ENCODE measurements at places on chromosomes 11 and 22.

- no peak for DNase-seq
Observed at GRCh38 chr11:114001416-114001815, 26.5 kb downstream of the HTR3A start.

DNA sequence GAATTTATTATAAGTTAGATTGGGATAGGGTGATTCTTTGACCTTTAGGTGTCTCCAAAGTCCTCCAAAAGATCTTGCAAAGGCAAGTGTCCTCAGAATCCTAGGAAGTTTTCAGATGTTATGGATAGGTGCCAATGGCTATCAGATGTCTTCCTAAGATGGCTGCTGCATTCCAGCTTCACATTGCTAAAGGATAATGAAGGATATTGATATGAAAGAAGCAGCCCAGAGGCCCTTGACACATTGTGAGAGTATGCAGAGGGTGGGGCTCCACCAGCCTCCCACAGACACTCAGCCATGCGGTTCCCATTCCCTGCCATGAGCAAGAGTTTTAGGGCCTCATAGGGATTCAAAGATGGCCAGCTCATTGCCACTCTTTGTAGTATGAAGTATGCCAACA, 22.3 kb upstream of the GLYATL2 start:
- no peak for DNase-seq

DNA sequence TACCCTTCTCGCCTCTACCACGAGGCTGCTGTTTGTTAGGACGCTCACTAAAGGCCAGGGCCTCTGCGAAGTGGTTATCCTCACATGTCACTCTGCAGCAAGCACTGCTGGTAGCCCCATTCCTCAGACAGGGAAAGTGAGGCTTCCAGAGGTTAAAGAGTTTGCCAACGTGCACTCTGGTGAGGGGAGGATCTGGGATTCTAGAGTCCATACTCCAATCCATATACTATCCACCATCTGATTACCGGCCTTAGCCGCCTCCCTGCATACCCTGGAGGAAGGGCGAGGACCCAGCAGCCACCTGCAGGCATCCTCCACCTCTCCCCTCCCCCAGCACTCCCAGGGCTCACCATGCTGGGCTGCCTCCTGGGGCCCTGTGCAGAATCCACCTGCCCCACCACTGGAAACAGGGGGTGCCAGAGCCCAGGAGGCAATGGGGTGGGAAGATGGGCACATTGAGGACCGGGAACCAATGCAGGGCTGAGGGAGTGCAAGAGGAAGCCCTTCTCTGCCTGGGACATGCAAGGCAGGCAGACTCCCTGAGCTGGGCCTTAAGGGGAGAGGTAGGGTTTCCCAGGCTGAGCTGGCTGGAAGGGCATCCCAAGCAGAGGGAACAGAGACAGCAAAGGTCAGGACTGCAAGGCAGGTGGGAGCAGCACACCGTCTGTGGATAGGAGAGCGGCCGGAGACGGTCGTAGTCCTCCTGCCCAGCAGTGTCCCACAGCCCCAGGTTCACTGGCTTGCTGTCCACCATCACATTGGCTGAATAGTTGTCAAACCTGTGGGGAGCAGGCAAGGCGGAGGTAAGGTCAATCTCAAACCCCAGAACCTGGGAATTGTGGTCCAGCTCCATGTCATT, 11.7 kb downstream of the RAC2 start:
- no peak for DNase-seq

GRCh38 chr11:35318977-35319925, 100.1 kb downstream of the SLC1A2 start:
- no peak for DNase-seq

GRCh38 chr11:57599381-57599780, 1.9 kb downstream of the SERPING1 start:
- DNase-seq, result no peak

DNA sequence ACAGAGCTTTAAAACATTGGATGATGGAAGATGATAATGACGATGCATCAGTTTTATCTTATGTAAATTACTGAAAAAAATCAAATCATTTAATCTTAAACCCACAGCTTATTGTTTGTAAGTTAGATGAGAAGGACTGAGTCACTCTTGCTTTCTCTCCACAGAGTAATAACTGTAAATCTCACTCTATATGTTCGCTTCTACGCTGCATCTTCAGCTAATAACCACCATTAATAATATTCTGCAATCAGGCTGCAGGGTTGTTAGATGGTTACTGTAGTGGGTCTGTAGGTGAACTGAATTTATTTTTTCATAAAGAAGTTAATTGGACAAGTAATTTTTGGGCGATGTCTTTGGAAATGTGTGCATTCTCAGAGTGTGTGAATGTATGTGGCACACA, 260.0 kb downstream of the FAT3 start:
- DNase-seq, result no peak

- DNase-seq, result no peak
Observed at GRCh38 chr11:10201343-10201742, 92.7 kb downstream of the SBF2 start.

DNA sequence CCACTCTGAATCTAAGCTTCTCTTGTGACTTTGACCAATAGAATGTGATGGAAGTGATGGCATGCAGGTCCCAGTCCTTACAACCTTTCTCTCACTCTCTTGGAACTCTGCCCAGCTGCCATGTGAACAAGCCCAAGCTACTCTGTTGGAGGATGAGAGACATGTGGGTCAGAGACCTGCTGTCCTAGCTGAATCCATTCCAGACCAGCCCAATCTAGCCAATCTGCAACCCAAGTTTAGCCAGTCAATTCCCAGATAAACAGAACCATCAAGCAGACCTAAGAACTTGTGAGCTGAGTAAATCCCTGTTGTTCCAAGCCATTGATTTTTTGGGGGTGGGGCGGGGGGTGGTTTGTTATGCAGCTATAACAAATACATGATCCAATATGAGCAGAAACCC, 69.2 kb upstream of the GRK3 start:
- no peak for DNase-seq

- DNase-seq, result no peak
Observed at GRCh38 chr11:68430801-68431200, 29.8 kb upstream of the PPP6R3 start.

GRCh38 chr11:45053736-45054446, 92.5 kb upstream of the PRDM11 start:
- no peak for DNase-seq

DNA sequence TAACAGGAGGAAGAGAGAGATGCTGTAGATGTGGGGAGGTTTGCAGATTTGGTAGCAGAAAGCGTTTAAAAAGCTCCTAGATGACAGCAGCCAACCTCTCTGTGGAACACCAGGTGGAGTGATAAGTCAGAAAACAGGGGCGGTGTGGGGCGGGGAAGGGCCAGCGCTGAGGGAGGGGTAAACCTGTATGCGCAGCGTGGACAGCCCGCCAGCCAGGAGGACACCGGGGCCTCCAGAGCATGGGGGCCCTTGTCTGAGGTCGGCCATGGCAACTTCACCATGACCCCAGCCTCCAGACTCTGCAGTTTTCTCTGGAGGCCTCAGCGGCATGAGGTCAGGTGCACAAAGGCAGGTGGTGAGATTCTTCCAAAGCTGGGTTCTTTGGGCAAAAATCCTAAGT, 423.7 kb downstream of the BRD1 start:
- DNase-seq, result no peak

GRCh38 chr11:88359541-88359940, 22.0 kb upstream of the CTSC start:
- DNase-seq, result no peak

GRCh38 chr11:119209186-119209585, 3.0 kb downstream of the CBL start:
- no peak for DNase-seq

- no peak for DNase-seq
Observed at GRCh38 chr11:131649856-131650255, 279.4 kb downstream of the NTM start.

- no peak for DNase-seq
Observed at GRCh38 chr11:1227551-1228100, 4.8 kb downstream of the MUC5B start.

- no peak for DNase-seq
Observed at GRCh38 chr22:17228725-17229126, 9.5 kb upstream of the ADA2 start.

GRCh38 chr22:44312766-44313165, at the start of gene SHISAL1:
Gene SHISAL1, minus strand, starts transcription at chr22:44312951. Its CDS starts 12,006 bp downstream, at chr22:44300945.
- DNase-seq, result no peak

GRCh38 chr11:70666311-70666710, 268.0 kb downstream of the CTTN start:
- DNase-seq, result no peak

DNA sequence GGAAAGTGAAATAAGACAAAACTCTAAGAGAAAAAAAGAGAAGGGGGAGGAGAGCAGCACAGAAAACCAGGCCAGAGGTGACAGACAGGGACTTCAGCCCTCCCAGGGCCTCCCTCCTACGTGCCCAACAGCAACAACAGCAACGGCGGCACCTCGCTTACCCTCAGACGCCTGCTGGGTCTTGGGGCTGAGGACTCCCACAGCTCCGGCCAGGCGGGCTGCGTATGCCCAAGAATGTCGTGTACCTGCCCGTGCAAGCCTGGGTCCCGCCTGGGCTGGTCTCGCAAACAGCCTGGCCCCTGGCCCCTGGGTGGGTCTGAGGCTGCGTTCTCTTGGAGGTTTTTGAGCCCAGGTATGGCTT, 30.5 kb downstream of the ARAP1 start:
- no peak for DNase-seq

- no peak for DNase-seq
Observed at GRCh38 chr11:131671734-131672133, 301.3 kb downstream of the NTM start.

DNA sequence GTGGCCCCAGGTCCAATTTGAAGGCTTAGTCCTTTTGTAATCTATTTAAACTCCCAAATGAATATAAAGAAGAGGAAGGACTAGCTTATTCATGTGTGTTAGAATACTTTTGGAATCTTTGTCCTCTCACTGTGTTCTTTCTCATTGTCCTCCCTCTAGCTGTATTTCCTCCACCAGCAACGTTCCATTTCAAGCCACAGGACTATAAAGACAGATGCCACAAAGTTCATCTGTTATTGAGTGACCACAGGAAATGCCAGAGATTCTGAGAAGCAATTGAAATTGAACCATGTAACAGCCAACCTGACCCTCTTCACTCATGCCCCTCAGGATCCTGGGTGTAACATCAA, 336.6 kb upstream of the API5 start:
- DNase-seq, result no peak

DNA sequence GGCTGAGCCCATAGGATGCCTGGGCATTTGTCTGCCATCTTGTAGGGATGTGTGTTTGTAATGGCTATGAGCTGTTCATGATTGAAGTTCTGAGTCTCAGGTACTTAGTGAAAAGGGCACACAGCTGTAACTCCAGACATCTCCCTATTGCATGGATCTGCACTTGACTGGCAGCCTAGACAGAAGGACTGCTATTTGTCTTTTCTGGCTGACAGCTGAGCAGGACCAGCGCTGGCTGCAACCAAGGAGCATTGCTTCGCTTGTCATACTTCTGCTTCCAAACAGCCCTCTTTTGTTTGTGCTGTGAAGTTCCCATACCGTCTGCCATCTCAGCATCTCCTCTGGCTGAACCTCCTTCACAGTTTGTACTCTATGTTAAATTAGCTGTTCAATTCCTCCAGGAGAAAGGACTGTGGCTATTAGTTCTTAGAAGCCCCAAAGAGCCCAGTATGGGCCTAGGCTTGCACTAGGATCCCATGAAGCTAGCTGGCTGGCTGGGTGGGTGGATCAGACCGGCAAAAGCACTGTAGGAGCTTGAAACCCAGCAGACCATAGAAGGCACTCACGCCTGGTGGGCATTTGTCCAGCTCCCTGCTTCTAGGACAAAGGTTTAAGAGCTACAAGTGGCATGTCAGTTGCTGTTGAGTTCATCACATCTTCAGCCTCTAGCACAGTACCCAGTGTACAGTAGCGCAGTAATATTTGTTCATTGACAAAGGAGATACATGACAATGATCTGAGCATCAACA, 20.4 kb downstream of the HIRA start:
- DNase-seq, result no peak

- no peak for DNase-seq
Observed at GRCh38 chr11:128898580-128899344, 7.6 kb downstream of the KCNJ5 start.

DNA sequence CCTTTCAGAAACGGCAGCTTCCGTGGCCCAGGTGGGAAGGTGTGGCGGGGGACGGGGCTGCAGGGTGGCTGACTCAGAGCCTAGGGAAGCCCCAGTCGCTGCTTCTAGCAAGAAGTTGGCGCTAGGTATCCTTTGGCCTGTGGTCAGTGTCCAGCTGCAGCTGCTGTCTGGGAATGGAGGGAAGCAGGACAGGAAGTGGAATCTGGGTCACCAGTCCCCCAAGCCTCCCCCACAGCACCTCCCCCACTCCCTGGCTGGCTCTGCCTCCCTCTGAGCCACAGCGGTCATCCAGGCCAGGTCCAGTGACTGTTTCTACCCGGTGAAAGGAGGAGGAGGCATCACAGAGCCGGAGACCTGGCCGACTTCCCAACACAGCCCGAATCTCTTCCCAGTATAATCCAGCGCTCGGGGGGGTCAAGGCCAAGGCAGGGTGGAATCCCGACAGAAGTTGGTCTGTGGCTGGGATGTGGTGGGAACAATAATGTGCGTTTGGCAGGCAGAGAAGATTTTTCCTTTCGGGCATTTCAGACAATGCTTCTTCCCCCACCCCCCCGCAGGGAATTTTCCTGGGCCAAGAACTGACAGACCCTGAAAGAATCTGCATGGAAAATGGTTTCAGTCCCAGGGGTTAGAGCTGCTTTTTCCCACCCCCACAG, 45.1 kb downstream of the C11orf96 start:
- peak; percentile 93 for DNase-seq

DNA sequence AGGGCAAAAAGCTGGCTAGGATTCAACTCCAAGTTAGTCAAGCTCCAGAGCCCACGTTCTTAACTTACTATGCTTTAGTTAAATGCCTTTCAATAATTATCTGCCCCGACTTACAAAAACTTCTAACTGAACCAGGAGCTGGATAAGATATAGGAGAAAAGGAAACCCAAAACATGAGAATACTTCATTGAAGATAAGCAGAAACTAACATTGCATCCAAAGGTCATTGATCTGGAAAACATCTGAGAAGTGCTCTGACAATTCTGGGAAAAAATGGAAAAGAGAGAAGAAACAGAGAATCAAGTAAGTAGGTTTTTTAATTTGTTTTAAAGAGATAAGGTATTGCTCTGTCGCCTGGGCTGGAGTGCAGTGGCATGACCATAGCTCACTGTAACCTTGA, 27.2 kb downstream of the ACAT1 start:
- DNase-seq, result no peak
